Cardiac septum (tissue), 1 donor: ENCODE measurements at places on chromosomes 2 and 18. TPM values are rescaled to one million over a fixed set of nuclear protein-coding genes. Genes with fewer than 3 reads are reported as not detected.

TCF23 gene
- not detected for total RNA-seq

WDR12 gene
- total RNA-seq, result 31.0 TPM

ZNF385B gene
- total RNA-seq, result 6.7 TPM

CFC1 gene
- total RNA-seq, result not detected

MGAT5 gene
- total RNA-seq, result 75.3 TPM

NT5DC4 gene
- not detected for total RNA-seq

COL4A4 gene
- total RNA-seq, result 3.0 TPM

XDH gene
- not detected for total RNA-seq

ITGA4 gene
- 3.4 TPM for total RNA-seq

KCNG2 gene
- total RNA-seq, result 0.32 TPM

ZDBF2 gene
- total RNA-seq, result 15.4 TPM

ASPRV1 gene
- 0.81 TPM for total RNA-seq

GNLY gene
- total RNA-seq, result 2.3 TPM

TRMT61B gene
- 18.2 TPM for total RNA-seq

ANAPC1 gene
- 21.1 TPM for total RNA-seq

CBLN2 gene
- total RNA-seq, result not detected

DNAH6 gene
- total RNA-seq, result 0.22 TPM

FOXD4L1 gene
- not detected for total RNA-seq

CHAC2 gene
- 1.4 TPM for total RNA-seq

DSG1 gene
- total RNA-seq, result 0.89 TPM

IL36RN gene
- total RNA-seq, result not detected

FRZB gene
- total RNA-seq, result 4.3 TPM

DLX1 gene
- total RNA-seq, result not detected

CNTNAP5 gene
- not detected for total RNA-seq

ZFP36L2 gene
- 41.4 TPM for total RNA-seq

REG1B gene
- not detected for total RNA-seq

SCG2 gene
- total RNA-seq, result 0.97 TPM

CHMP1B gene
- total RNA-seq, result 28.2 TPM

CRYGD gene
- not detected for total RNA-seq

POTEE gene
- total RNA-seq, result not detected

LOXHD1 gene
- total RNA-seq, result 0.48 TPM

GALNT5 gene
- total RNA-seq, result 0.35 TPM

TTC21B gene
- 12.5 TPM for total RNA-seq

LIMS1 gene
- 121 TPM for total RNA-seq

TEX44 gene
- not detected for total RNA-seq

GPAT2 gene
- total RNA-seq, result 6.6 TPM

B3GNT7 gene
- 5.4 TPM for total RNA-seq

PLA2R1 gene
- 3.0 TPM for total RNA-seq

RGPD3 gene
- 0.08 TPM for total RNA-seq

GRHL1 gene
- total RNA-seq, result 1.1 TPM

MEP1B gene
- 0.13 TPM for total RNA-seq

MRO gene
- 1.4 TPM for total RNA-seq

C2orf78 gene
- total RNA-seq, result not detected

CD302 gene
- 10.8 TPM for total RNA-seq

CFAP53 gene
- total RNA-seq, result 0.48 TPM

POTEI gene
- not detected for total RNA-seq

LIPG gene
- 1.7 TPM for total RNA-seq

CXCR1 gene
- 1.9 TPM for total RNA-seq
